Stimulated activated CD8-positive, alpha-beta memory T cell treated with anti-CD3 and anti-CD28 coated beads, Interleukin-4, amount 100 ng/mL, for 1 hour (primary cell): ENCODE measurements at places on chromosomes 6 and 20.

DNA sequence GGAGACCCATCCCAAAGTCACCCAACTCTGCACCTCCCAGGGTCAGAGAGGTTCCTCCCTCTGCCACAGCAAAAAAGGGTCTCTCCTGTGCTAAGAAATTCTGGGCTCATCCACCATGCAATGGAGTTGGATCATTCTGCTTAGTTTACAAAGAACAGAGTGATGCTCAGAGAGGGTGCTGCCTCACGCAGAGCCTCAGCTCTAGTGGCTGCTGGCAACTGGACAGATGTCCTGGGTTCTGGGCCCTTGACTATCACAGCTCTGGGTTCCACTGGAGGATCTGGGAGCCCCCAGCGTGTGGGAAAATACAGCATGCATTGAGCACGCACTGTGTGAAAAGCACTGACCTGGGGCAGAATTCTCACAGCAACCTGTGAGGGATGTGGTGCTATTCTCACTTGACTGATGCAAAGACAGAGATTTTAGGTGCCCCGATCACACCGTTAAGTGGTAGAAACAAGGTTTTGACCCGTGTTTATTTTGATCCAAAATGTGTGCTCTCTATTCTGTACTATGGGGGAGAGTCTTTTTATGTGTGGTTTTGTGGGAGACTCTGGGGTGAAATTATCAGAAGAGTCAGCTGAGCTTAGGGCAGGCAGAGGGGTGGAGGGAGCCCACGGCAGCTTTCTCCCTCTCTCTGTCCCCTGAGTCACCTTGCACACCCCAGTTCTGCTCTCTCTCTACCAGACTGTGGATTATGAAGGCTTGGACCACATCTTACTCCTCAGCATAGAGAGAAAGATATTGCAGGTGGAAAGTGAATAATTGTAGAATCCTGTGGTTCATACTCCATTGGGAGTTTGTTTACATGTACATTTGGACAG, 19.9 kb downstream of the TREML4 start:
- no peak for DNase-seq

DNA sequence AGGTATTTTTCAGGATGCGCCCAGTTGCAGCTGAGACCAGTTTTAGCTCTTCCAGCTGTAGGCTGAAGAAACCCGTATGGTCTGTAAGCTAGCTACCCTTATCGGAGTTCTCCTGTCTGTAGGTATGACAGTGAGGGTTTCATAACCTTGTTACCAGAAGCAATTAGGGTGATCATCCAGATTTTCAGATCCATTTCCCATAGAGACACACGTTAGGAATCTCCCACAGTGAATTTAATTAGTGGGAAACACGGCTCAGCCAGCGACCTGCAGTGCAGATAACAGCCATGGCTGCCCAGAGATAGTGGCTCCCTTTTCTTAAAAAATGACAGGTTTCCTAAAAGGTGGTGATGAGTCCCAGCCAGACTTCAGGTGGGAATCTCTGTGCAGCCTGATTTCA, 111.1 kb downstream of the BTBD3 start:
- no peak for DNase-seq

DNA sequence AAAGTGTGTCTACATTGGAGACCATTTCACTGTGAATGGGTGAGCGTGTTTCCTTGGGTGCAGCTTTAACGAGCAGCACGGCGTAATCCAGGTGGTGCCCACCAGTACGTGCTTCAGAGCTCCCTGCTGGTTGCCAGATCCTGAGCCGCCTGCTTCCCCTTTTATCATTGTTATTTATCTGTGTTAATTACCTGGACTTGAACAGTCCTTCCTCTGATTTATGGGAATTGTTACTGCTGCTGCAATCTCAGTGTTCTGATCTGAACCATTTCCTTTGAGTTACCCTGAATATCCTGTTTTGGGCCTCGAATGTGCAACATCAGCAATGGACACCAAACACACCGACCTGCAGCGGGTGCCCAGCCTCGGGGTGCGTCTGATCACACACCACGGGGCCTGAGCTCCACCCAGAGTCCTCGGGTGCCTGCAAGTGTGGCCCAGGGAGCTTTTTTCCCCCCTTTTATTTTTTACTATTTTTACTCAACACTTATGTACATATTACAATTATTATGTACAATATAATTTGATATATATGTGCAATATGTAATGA, 81.3 kb downstream of the RPP40 start:
- DNase-seq: no peak

DNA sequence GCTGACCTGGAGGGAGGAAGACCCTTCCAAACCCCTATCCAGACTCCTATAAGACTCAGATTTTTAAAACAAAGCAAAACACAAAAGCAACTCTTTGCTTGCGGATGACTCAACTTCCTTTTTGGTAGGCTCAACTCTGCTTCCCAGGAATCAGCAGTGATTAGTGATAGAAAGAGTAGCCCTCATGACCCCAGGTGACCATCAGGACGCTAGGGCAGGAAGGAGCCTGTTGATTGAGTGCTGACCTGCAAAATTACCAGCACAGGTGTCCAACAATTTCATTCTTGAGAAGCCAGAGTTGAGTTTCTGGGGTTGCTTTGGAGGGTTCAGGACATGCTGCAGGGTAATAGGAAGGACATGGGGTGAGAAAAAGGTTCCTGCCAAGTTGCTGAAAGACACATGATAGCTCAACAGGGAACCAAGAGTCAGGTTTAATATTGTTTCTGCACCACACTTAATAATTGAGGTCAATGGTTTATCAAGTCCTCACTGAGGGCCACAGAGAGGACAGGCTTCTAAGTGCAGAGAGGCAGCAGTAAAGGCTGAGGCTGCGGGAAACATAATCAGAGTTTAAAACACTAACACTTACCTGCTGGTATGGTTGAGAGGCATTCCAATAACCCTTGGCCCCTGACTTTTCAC, 67.4 kb upstream of the BMP2 start:
- DNase-seq: no peak

GRCh38 chr6:52498538-52499017, 78.3 kb downstream of the TRAM2 start:
- no peak for DNase-seq

DNA sequence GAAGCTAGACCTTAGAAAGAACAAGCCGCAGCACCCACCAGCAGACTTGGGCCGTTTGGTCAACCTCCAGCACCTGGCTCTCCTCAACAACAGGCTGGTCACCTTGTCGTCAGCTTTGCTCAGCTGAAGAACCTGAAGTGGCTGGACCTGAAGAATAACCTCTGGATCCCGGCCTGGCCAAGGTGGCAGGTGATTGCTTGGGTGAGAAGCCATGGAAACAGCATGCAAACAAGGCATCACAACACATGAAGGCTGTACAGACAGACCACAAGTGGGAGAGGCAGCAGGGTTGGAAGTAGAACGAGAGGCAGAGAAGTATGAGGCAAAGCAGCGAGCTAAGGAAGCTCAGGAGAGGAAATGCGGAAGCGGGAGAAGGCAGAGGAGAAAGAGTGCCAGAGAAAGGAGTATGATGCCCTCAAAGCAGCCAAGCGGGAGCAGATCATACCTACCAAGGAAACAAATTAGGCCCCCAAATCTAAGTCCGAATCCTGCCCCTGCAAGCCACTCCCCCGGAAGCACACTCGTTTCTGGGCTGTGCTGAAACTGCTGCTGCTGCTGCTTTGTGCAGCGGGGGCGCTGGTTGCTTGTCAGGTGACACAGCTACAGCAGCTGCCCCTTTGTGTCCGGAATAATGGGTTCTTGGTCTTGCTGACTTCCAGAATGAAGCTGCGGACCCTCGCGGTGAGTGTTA, 121.6 kb upstream of the LGSN start:
- DNase-seq: no peak

GRCh38 chr6:42337985-42338743, 113.6 kb downstream of the TRERF1 start:
- DNase-seq: no peak

DNA sequence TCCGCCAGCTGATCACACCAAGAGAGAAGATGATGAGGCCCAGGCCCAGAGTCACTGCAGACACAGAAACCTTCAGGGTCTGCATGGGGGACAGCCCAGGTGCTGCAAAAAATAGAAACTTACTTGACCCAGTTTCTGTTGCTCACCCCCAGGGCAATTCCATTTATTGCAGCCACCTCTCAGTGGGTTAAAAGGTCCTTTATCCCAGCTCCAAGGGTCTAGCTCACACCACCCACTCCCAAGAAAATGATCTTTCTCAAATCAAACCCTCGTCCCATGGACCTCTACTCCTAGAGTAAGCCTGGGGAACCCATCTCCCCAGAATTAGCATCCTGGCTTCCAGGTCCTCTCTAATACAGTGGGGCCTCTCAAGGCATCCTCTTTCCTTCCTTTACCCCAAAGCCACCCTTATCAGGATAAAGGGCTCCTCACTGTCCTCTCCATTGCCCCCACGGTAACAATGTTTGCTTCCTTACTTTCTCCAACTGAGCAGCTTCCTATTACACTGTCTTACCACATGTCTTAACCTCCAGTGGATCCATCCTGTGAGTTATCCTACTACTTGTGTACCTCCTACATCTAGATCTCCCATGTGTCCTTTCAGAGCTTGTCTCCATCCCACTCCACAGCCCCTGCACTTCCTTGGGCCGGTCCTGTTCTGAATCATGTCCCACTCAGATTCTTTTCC, 5.1 kb downstream of the HLA-DMB start:
- DNase-seq: no peak

- no peak for DNase-seq
These were observed 6.8 kb downstream of the NOX3 start for GRCh38 chr6:155448668-155449449.

GRCh38 chr6:40160826-40161225, 226.6 kb upstream of the MOCS1 start:
- DNase-seq: no peak

DNA sequence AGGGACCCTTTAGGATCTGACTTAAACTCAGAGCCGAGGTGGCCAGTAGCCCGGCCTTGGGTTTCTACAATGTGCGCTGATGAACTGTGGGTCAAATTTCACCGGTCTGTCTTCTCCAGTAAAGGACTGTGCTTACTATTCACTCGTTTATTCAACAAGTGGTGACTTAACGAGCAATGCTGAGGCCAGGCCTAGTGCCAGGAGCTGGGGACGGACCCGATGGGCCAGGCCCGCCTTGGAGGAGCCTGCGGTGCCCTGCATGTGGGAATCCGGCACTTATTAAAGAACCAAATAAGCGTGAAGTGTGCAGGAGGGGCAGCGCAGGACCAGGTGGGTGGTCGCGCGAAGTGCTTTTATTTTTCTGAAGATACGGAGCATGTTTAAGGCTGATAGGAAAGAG, 24.0 kb downstream of the CTCFL start:
- no peak for DNase-seq

GRCh38 chr6:15023448-15023847, 222.4 kb upstream of the JARID2 start:
- DNase-seq: peak; percentile 9

GRCh38 chr6:16810411-16810810, 49.2 kb upstream of the ATXN1 start:
- DNase-seq: no peak

DNA sequence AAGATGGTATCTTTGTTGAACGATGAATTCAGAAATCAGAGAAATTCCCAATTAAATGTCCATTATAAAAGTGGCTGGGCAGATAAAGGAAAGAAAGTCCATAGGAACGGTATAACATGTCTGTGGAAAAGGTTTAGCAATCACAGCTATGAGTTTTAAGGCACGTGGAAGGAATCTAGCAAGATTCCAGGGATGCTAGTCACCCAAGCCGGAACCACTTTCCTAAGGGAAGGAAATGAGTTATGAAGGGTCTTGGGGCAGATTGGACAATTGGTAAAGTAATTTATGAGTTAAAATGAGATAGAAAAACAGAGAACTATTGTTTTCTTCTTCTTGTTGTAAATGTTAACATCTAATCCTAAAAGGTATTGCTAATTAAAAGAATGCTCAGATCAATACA, 384.8 kb downstream of the ADGRB3 start:
- DNase-seq: no peak

DNA sequence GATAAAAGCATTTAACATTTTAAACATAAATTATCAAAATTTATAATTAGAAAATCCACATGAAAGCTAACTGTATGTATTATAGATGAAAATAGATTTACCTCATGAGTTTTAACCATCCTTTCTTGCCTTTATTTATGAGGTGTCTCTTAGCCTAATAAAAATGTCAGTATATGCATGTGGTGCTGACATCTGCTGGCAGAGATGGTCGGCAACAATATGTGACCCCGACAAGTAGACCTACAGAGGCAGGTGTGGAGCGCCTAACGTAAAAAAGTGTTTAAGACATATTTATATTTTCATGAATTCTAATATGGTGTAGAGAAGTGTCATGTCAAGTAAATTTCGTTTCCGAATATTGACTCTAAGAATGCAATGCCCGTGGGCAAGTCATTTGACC, 149.0 kb upstream of the FUT9 start:
- no peak for DNase-seq

- no peak for DNase-seq
These were observed 81.1 kb upstream of the RALGAPA2 start for GRCh38 chr20:20793591-20793990.

DNA sequence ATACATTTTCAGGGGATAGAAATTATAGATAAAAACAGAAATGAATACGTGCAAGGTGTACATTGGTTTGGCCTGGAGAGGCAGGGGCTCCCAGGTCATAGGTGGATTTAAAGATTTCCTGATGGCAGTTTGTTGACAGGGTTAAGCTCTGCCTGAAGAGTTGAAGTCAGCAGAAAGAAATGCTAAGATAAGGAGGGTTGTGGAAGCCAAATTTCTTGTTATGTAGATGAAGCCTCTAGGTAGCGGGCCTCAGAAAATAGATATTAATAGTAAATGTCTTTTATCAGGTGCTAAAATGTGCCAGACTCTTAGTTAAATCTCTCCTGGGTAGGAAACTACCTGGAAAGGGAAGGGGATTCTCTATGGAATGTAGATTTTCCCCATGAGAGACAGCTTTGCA, 188.8 kb downstream of the CDH26 start:
- DNase-seq: no peak

DNA sequence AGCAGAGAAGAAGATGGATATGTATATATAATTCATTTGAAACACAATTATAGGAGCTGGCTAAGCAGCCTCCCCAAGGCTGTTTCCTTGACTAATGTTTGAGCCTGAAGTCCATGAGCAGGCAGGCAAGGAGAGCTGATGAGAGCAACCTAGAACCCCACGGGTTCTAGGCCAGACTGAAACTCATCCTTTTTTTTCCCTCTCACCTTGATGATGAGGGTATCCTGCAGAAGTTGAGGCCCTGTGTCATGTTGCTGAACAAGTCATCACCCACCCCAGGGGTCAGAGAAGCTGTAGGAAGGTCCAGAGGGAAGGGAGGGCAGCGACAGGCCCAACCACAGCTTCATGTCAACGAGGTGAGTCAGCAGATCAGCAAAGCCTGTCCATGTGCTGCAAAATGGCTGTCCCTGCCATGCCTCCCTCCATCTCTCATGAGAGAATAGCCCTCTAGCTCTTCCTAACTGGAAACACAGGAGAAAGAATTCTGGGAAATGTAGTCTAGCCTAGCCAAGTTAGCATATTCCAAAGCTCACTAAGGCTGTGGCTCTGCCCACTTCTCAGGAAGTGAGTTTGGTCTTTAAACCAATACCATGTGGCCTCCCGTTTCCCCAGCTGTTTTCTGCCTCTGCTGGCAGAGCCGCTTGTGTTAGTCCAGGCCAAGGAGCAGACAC, 91.3 kb upstream of the DTNBP1 start:
- no peak for DNase-seq
